ENCODE measurements at places on chromosomes 12 and 14. TPM values are rescaled to one million over a fixed set of nuclear protein-coding genes. Genes with fewer than 3 reads are reported as not detected.
A peak's percentile ranks its signal among the peaks of the same experiment; 100 is the strongest.

GRCh38 chr12:64044191-64044590 is 177.9 kb downstream of the KICS2 start:
- DNase-seq: no peak

GRCh38 chr14:52876311-52876710 is 74.5 kb downstream of the FERMT2 start:
- no peak for DNase-seq

- no peak for DNase-seq
Observed at GRCh38 chr12:110345176-110345661, 58.3 kb downstream of the ANAPC7 start.

- DNase-seq: no peak
Observed at GRCh38 chr14:72583316-72584272, 310.3 kb downstream of the DPF3 start.

DNA sequence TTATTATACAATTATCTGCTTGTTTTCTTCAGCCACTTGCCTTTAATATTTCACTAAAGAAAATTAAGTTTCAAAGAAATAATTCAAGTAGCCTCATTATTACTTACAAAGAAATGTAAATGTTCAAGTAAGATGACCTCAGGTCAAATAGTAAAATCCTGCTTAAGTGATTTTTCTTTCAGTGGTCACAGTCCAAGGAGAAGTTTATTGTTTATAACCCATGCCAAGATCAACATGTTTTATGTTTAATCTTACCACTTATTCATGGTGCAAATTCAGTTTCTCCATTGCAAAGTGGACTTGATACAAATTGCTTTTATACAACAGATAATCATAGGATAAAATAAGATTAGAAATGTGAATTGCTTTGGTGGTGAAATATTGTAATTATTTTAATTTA is 370.2 kb upstream of the FLRT2 start:
- no peak for DNase-seq

DNA sequence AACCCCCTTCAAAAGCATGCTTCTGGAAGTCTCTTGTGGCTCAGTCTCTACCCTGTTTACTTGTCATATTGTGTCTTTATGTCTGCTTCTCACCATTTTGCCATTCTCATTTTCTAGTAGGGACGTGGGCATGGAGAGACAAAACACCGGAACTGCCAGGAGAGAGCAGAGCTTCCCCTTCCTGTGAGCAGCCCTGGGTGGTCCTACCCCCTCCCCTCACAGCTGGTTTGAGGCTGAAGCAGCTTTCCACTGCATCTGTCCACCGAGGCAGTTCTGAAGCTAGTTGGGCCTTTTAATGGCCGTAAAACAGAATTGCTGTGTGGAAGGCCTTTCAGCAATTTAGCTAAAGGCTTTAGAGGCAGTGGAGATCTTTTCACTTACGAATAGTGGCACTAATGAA is 77.0 kb downstream of the PELI2 start:
- no peak for DNase-seq

DNA sequence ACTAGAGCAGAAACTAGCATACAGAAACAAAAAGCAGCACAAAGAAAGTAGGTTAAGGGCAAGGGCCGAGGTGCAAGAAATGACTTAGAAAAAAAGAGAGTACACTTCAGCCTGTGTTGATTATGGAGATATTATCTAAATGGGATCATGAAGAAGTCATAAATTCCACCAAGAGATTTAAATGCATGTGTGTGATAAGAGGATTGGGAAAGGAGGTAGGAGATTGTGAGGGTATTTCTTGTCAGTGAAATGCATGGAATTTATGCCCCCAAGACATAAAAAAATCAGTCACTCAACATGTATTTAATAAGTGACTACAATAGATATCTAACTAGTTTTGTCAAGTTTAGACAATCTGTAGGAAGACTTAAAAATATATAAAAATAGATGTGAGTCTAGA is 976.2 kb upstream of the LRFN5 start:
- no peak for DNase-seq

GRCh38 chr12:111313833-111314259 is 55.0 kb downstream of the PHETA1 start:
- DNase-seq: peak; percentile 66

GRCh38 chr14:65476273-65476941 is 63.9 kb downstream of the FUT8 start:
- DNase-seq: no peak

GRCh38 chr12:50218386-50218785 is 51.2 kb upstream of the CERS5 start:
- DNase-seq: no peak

DNA sequence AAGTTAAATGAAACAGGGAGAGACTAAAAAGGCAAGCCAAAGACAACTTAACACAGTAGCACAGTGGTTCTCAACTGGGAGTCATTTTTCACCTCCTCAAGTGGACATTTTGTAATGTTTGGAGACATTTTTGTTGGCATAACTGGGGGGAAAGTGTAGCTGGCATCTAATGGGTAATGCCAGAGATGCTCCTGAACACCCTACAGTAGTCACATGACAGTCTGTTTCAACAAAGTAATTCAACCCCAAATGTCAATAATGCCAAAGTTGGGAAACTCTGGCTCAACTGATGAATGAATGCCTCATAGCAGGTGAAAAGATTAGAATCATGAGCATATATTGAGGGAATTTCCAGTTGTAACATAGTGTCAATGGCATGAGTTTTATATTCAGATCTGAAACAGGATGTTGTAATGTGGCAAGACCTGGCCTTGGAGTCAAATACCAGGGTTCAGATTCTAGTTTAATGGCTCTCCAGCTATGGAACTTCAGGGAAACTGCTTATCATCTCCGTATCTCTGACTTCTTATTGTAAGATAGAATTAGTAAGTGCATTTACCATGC is 2.4 kb upstream of the OR4K5 start:
- no peak for DNase-seq

DNA sequence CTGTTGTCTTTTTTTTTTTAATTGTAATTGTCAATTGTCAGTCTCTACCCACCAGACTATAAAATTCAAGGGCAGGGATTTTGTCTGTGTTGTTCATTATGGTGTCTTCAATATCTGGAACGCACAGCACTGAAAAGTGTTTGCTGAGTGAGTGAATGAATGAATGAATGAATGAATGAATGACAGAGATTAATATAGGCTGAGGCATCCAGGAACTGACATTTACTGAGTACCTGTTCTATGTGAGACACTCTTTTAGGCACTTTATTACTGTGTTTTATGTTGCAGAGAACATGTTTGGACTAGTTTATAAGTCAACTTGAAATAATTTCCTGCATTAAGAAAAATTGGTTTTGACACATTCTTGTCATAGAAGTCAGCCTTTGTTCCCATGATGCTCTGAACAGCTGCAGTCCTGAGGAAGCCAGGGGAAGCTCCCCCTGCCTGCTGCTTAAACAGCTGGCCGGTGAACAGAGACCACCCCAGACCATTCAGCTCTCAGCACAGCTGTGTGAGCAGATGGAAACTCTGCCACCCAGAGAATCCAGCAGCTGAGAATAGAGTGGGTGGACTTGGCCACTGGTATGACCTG is 160.7 kb upstream of the CCND2 start:
- no peak for DNase-seq

DNA sequence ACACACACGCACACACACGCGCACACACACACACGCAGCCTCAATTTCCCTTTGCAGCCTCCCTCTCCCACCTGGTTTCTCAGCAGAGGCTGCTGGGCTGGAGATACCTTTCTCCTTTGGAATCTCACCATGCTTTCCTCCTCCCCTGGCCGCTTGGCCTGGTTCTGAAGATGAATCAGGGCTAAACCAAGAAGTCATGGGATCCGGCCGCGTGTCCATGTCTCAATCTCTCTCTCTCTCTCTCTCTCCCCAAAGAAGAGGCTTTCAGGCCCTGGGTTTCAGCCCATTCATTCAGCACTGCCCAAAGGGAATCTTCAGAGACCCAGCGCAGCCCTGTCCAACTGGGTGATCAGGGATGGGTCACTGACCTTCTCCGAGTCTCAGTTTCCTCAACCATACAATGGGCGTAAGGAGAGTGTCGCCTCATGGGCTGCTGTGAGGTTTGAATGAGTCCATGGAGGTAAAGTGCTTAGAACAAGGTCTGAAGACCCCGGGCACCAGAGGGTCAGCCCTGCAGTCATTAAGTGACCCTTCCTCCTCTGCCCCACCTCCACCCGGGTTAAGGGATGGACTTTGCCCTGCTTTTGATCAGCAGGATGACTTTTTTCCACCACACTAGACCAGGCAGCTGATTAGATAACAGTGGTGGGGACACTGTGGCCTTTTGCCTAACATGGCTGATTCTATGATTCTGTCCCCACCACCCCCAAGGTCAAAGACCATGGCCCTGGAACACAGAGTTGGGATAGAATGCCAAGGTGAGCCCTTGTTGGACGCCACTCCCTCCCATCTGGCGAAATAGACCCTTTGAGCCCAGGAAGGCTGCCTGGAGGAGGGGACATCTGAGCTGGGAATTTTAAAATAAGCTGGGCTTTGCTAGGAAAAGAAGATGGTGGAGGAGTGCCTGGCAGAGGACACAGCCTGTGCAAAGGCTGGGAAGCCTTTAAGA is 42.1 kb downstream of the SCARB1 start:
- no peak for DNase-seq

DNA sequence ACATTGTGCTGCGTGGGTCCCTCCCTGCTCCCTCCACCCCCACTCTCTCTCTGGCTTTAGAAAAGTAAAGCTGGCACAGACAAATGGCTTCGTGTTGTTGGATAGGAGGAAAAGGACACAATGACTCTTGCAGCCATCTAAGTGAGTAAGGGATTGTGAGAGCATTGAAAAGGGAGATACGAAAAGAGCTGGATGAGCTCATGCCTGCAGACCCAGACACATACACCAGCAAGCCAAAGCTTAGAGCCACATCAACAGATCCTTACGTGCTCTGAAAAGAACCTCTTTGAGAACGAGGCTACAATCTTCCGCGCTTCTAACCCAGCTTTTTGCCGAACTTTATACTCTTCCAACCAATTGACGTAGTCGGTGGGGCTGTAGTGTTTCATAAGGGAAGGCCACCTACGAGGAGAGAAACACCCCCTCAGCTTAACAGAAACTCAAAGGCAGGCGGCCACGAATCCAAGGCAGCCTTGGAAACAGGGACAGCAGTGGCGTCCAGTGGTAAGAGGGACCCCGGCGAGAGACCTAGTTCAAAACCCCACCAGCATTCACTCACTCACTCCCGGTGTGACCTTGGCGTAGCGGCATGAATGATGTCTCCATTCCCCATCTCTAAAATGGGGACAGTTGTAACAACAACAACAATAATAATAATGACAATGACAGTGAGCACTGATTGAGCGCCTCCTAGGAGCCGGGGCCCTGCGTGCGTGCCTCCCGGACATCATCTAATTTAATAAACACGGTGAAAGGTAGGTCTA is 1.1 kb downstream of the FBXO21 start:
- no peak for DNase-seq

- DNase-seq: peak; percentile 47
Observed at GRCh38 chr12:42568952-42569915, 20.3 kb downstream of the PRICKLE1 start.

DNA sequence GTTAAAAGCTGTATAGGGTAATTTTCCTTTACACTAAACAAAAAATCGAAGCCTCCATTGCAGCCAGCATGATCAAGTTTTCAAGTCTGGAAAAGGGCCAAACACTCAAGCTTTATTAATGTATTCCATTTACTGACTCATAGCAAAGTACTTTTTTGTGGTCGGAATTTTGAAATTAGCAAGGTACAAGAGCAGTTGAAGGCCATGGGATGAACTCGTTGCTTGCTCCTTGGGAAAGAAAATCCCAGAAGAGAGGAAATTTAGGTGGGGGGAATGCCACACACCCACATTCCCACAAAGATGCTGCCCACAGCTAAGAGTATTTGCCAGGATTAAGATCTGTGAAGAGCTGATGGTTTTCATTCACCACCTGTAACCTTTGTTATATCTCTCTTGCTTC is 333.7 kb downstream of the EGLN3 start:
- no peak for DNase-seq

DNA sequence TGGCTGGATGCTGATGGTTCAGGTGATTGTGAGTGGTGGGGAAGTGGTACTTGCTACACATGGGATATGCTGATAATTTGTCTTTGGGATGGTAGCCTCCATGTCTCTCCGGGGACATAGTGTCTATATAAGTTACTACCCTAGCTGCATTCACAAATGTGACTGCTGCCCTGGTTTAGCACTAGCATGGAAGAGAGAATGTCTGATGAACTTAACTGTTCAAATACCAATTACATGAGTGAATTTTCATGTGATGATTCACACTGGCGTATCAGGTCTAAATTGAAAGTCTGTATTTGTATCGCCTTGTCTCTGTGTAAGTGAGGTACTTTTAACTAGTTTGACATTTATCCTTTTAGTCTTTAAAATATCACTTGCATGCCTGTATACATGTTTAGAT is 34.4 kb downstream of the ATF7IP start:
- DNase-seq: no peak

GRCh38 chr12:32541754-32542374 is 137.2 kb upstream of the DNM1L start:
- DNase-seq: no peak

DNA sequence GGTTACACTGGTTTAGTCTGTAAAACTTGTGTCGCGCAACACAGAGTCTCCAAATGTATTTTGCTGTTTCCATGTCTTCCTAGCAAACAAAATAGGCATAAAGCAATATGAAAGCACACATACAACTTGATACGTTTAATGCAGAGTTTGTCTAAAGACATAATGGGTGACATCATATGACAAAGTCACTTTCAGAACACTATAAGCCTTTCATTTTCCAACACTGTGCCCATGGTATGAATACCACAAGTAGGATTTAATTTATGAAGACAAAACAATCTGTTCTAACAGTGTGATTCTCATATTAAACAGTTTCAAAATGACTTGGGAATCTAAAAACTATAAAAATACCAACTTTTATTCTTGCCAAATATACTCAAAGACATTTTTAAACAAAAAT is 58.4 kb downstream of the PTPN21 start:
- no peak for DNase-seq

GRCh38 chr12:49019443-49020324 is 1.1 kb upstream of the PRKAG1 start:
- DNase-seq: no peak

Gene NFATC4
- polyA plus RNA-seq: 84.6 TPM

Gene TAS2R31
- 2.0 TPM for polyA plus RNA-seq

Gene KRT75
- not detected for polyA plus RNA-seq

Gene TMEM253
- 1.1 TPM for polyA plus RNA-seq
